ENCODE measurements at places on chromosomes 5 and 9.

DNA sequence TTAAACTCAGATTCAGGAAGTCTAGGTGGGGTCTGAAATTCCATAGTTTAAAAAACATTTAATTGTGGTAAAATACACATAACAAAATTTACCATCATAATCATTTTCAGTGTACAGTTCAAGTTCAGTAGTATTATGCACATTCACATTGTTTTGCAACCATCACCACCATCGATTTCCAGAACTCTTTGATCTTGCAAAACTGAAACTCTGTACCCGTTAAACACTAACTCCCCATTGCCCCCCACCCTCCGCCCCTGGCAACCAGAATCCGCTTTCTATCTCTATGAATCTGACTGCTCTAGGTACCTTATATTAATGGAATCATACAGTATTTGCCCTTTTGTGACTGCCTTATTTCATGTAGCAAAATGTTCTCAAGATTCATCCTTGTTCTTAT is 117.5 kb downstream of the CEP120 start:
- DNase-seq = no peak

GRCh38 chr5:123598028-123598689 is 86.2 kb downstream of the CSNK1G3 start:
- no peak for DNase-seq

DNA sequence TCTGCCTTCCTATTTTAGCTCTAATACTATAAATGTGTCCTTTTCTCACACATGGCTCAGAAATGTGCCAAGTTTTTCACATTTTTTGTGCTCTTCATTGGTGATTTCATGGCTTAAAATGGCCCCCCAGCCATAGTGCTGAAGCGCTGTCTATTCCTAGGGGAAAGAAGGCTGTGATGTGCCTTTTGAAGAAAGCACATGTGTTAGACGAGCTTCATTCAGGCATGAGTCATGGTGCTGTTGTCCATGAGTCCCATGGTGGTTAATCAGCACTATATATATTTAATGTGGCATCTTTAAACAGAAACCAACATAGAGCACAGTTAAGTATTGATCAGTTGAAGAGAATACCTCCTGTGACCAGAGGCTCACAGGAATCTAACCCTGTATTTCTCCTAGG is 55.8 kb downstream of the PDE8B start:
- no peak for DNase-seq

GRCh38 chr9:130245474-130245873 is 20.1 kb upstream of the HMCN2 start:
- no peak for DNase-seq

DNA sequence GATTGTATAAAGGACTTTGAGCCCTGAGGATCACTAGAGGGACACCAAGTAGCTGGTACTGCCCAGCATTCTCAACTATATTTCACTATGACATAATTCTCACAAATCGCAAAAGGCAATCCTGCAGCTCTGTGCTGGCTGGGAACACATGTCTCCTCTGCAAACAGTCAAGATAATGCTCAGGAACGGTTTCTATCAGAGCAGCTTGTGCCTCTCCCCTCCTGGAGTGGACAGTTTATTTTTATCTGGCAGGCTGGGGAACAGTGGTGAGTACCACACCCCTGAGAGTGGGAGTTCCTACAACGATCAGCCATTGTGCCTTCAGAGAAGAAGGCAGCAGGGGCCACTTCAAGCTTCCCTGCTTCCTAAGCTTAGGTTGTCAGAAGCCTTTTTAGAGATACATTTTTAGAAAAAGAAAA is 65.8 kb downstream of the ERAP1 start:
- DNase-seq = no peak

DNA sequence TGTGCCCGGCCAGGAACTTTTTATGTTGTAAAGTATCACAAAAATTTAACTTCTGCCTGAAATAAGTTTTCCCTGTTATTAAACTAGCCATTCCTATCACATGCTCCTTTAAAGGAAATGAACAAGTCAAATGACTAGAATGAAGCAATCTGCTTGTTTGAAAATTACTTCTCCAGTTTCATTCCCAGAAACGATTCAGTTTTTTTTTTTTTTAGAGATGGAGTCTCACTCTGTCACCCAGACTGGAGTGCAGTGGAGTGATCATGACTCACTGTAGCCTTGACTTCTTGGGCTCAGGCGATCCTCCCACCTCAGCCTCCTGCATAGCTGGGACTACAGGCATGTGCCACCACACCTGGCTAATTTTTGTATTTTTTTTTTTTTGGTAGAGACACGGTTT is 13.3 kb upstream of the GNG10 start:
- DNase-seq = no peak

Measured in activated T-helper 9 cell treated with anti-CD3 and anti-CD28 coated beads, Interleukin-2, amount 50 U/mL, for 16 hours (primary cell).